ENCODE measurements at places on chromosomes 6 and 20.

DNA sequence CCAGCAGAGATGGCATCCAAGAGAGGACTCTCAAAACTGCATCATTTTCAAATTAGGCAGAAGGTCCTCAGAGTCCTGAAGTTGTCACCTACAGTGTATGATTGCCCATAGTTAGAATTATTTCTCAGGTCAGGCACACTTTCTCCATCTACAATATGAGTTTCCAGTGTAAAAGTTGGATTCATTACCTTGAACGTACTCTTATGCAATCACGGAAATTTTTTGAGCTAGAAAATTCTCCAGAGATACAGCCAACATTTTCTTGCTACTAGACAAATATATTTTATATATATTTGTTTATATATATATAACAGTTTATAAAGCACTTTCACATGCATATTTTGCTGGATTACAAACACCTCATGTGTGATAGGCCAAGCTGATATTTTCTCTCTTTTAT lies 29.4 kb upstream of the SERPINB1 start:
- no peak for DNase-seq

DNA sequence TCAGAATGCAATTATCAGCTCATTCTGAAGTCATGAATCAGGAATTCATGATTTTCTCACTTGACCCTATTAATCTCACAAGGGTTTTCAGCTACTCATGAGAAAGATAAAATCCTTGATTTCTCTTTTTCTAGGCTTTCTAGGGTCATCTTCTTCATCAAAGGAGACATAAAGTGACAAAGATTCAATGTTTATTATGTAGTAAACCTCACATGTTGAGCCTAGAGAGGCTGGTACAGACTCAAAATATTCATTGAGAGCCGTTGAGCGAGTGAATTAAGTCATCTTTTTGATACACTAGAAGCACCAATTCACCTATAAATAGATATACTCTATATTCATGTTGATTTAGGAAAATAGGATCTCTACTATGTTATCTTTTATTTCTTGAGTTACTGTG lies 104.8 kb upstream of the TRAF3IP2 start:
- no peak for DNase-seq

DNA sequence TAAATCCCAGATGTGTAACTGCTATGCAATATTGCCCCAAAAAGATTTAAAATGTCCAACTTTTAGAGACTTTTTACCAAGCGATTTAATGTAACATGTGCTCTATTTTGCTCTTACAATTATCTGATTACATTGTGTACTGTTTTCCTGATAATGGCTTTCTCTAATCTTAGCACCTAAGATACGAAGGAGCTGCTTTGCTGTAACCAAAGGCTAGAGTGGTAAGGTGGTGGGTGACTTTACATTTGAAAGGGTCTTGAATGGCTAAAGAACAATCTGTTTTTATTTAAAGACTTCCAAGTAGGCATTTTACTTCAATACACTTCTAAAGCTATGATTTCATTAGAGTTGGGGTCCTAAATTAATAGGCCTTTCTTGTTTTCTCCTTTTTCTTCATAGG lies 1201.6 kb upstream of the MAP3K7 start:
- no peak for DNase-seq

GRCh38 chr6:115540077-115540869 lies 520.4 kb downstream of the FRK start:
- DNase-seq, result no peak

DNA sequence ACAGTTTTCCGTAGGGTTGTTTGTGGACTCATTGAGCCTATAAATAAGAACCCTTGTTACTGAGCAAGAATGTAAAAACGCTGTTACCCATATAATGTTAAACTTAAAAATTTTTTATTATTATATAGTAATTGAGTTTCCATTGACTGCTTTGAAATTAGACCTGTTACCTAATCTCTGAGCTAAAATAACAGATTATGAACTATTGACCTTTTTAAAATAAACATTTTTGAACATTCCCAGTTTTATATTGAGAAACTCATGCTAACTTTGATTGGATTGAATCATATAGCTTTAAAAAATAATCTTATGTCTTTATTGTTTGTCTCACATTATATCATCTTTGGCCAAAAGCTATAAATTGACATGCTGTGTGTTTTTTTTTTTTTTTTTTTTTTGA lies 95.5 kb downstream of the CD2AP start:
- DNase-seq, result no peak

GRCh38 chr20:62874964-62875344 lies 13.3 kb upstream of the TCFL5 start:
- DNase-seq, result no peak

GRCh38 chr6:92159046-92159445 lies 1260.3 kb downstream of the EPHA7 start:
- no peak for DNase-seq

- peak; percentile 44 for DNase-seq
Measured at GRCh38 chr6:115896538-115897129, 164.1 kb downstream of the FRK start.

GRCh38 chr6:97656236-97656635 lies 373.2 kb upstream of the MMS22L start:
- peak; percentile 14 for DNase-seq

- no peak for DNase-seq
Measured at GRCh38 chr6:77445214-77445613, 18.1 kb downstream of the HTR1B start.

DNA sequence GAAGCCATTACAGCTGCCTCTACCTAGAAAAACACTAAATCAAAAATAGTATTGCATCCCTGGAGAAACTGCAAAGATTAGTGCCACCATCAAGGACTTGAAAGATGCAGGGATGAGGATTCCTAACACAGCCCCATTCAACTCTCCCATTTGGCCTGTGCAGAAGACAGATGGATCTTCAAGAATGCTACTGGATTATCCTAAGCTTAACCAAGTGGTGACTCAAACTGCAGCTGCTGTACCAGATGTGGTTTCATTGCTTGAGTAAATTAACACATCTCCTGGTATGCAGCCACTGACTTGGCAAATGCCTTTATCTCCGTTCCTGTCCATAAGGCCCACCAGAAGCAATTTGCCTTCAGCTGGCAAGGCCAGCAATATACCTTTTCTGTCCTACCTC lies 117.4 kb downstream of the TBC1D32 start:
- DNase-seq, result no peak

DNA sequence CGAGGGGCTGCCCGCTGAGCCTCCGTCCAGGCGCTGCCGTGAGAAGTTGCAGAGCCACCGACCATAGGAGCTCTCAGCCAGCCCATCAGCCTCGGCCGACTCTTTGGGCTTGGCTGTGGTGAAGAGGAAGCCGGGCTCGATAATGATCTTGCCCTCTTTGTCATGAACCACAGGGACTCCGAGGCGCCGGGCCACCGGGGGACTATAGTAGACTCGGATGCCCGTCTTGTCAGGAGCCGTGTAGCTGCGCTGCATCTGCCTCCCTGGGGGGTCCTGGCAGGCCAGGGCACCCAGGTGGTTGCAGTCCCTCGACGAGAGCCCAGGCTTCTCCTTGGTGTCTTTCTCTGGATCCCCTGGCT lies 20.5 kb upstream of the DSN1 start:
- DNase-seq, result no peak

DNA sequence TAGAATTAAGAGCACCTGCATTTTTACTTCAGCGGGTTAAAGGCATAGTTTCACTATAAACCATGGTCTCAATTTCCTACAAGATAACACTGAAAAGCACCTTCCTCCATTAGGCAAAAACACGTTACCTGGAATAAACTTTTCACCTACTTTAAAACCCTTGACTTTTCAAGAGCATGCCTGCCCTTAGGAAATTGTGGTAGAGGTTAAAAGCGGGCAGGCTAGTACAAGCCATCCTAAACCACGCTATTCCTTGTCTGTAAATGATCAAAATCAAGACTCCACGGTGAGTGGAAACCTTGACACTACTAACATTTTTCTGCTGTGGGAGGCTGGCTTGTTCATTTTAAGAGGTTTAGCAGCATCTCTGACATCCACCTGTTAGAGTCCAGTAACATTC lies 43.9 kb downstream of the NR2E1 start:
- DNase-seq, result no peak

- peak; percentile 18 for DNase-seq
Measured at GRCh38 chr20:52083627-52084232, 107.8 kb downstream of the ZFP64 start.

DNA sequence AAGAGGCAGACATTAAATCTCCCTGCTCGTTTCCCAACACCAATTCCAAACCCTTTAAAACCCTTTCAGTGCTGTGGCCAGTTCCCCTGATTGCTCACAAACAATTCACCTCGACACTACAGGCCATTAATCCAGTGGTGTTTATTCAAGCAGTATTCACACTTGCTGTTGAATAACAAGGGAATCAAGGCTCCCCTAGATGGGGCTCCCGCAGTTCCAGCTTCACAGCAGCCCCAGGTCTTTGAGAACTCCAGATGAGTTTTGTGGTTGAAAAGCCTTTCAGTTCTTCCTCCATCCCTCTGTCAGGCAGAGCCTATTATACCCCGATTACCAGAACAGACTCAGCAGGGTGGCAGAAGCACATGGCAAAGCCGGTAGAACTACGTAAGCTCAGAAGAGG lies 36.2 kb downstream of the JAG1 start:
- peak; percentile 33 for DNase-seq

GRCh38 chr20:35632539-35633115 lies 17.0 kb downstream of the SPAG4 start:
- no peak for DNase-seq

DNA sequence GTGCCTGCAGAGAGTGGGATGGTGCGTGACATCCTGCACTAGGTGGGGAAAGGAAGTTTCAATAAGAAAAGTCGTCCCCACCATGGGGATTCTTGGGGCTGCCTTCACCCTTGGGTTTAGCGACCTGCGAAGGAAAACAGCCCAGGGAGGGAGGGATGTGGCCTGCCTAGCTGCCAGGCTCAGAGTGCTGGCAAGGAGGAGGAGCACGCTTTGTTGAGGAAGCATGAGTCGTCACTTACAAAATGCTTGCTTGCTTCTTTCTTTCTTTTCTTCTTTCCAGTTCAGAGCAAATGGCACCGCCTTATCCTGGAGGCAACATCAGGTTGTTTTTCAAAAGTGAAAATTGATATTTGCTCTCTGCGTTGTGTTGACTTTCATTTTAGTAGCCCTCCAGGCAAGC lies 123.2 kb downstream of the TFAP2C start:
- DNase-seq, result no peak

DNA sequence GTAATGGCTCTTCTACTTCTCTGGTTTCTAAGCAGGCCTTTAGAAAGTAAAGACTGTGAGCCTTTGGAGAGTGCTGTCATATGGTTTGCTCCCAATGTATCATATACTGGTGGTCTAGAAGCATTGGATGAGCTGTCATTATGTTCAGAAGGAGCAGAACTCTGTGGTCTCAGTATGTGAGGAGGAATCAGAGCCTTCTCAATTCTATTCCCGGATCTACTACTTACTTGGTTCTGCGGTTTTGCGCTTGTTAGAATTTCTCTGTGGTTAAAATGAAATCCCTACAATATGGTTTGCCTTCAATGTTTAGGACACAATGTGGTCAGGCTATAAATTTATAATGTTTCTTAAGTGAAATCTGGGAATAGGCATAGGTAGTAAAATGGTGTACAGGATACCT lies 64.6 kb downstream of the RWDD2A start:
- DNase-seq, result no peak

- peak; percentile 28 for DNase-seq
Measured at GRCh38 chr6:42449917-42450476, 1.7 kb downstream of the TRERF1 start.

GRCh38 chr6:170291271-170292110 lies 613 bp upstream of the DLL1 start:
- DNase-seq, result peak; percentile 84

- DNase-seq, result no peak
Measured at GRCh38 chr20:61912665-61913422, 152.8 kb downstream of the TAF4 start.

DNA sequence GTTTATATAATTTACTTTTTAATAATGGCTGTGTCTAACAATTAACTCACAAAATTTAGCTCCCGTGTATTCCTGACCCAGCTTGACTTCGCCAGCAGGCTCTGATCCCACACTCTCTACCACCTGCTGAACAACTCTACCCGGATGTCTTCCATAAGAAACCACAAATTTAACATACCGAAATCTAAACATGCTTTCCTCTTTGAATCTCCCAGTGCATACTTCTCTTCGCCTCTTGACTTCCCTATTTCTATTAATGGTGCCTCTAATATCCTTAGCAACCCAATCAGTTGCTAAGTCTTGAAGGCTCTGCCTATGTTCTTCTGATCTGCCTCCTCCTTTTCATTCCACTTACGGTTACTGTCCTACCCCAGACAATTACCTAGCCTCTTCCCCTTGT lies 4.6 kb upstream of the MYB start:
- DNase-seq, result no peak

- no peak for DNase-seq
Measured at GRCh38 chr6:79694623-79695343, 63.7 kb downstream of the SH3BGRL2 start.

GRCh38 chr6:147509891-147510290 lies 1.4 kb downstream of the SAMD5 start:
- no peak for DNase-seq

- DNase-seq, result no peak
Measured at GRCh38 chr6:25834950-25835349, 3.1 kb upstream of the SLC17A1 start.

- DNase-seq, result no peak
Measured at GRCh38 chr20:48277266-48277665, 492.0 kb upstream of the SULF2 start.

DNA sequence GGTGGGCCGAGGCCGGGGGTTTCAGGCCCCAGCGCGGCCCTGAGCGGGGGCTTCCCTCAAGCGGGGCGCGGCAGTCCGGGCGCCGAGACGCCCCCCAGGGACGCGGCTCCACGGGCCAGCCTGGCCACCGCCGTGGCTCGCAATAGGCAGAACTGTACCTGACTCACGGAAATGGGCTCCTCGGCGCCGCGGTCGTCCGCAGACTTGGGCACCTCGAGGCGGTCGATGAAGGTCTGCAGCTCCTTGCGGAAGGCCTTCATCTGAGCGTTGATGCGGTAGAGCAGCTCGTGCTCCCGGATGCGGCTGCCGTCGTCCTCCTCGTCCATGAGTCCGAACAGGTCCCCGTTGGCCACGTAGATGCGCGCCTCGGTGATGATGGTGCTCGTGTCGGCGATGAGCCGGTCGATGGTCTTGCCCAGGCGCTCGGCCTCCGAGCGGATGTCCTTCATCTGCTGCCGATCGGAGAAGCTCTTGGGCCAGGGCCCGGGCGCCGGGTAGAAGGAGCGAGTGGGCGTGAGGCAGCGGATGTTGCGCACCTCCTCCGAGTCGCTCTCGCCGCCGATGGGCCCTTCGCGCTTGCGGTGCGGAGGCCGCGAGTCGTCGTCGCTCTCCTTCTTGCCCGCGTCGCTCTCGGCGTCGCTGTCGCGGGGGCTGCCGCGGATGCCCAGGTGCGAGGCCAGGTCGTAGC lies 16.1 kb upstream of the KIAA0408 start:
- DNase-seq, result no peak

- DNase-seq, result no peak
Measured at GRCh38 chr6:101845172-101845571, 451.7 kb downstream of the GRIK2 start.

GRCh38 chr6:133817460-133818047 lies 71.4 kb upstream of the TCF21 start:
- no peak for DNase-seq

GRCh38 chr6:130032758-130033340 lies 14.5 kb downstream of the L3MBTL3 start:
- DNase-seq, result no peak

Data from NCI-H748 treated with DMSO at 0.1 percent for 48 hours (cell line).